ENCODE measurements at places on chromosomes 7 and 10.

- ATAC-seq, result peak; percentile 78
Observed at GRCh38 chr10:132001238-132001972, 19.7 kb upstream of the BNIP3 start.

DNA sequence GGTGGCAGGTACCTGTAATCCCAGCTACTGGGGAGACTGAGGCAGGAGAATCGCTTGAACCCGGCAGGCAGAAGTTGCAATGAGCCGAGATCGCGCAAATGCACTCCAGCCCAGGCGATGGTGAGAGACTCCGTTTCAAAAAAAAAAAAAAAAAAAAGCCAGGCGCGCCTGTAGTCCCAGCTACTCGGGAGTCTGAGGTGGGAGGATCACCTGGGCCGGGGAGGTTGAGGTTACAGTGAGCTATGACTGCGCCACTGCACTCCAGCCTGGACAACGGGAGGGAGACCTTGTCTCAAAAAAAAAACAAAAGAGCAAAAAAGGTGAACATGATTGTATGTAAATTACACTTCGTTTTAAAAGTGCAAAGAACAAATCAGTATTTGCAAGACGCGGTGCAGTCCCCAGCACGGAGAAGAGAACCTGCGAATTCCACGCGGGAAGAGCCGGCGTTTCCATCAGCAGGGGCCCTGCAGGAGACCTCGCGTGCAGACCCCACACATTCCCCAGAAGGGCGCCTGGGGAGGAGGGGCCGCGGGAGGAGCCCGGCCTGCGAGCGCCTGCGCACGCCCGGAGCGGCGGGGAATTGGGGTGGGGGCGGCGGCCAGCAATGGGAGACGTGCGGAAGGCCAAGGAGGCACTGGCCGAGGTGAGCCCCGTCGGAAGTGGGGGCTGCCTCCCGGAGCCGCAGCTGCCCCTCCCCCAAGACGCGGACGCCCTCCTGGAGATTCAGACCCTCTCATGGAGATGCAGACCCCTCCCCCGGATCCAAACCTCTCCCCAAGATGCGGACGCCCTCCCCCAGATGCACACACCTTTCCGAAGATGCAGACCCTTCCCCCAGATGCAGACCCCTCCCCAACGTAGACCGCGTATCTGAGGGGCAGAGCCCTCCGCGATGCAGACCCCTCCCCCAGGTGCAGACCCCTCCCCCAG lies 16.7 kb upstream of the SUN1 start:
- ATAC-seq, result peak; percentile 12

- no peak for ATAC-seq
Observed at GRCh38 chr7:13727279-13727678, 262.2 kb downstream of the ETV1 start.

- peak; percentile 57 for ATAC-seq
Observed at GRCh38 chr7:27196287-27196767, 3.6 kb downstream of the HOXA13 start.

DNA sequence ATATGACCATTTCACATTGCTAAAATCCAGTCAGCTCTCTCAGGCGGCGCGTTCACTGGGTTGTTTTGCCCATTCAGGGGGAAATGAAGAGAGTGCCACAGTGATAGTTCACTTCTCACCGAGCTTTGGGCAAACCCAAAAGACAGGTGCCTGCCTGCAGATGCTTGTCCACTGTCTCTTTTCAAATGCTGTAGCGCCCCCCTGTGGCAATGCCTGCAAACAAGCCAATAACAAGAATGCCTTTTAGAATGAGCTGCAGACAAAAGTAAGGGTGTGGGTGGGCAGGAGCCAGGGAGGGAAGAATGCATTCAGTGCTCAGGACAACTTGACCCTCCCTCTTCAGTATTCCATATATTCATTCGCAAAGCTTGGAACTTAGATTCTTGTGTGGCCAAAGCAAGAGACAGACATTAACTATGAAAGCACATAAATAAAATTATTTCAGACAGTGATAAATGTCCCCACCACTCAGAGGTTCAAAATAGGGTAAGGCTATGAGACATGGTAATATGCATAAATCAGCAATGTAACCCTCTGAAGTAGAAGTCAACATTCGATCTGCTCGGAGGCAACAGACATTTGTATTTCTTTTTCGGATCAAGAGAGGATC lies 86.9 kb downstream of the JAZF1 start:
- peak; percentile 93 for ATAC-seq

- ATAC-seq, result no peak
Observed at GRCh38 chr7:45695249-45695995, 121.3 kb downstream of the ADCY1 start.

- ATAC-seq, result no peak
Observed at GRCh38 chr7:72101444-72101843, 310.7 kb downstream of the CALN1 start.

GRCh38 chr10:51729822-51730555 lies 30.6 kb upstream of the CSTF2T start:
- ATAC-seq, result no peak
